ENCODE measurements at places on chromosomes 2 and 18. TPM values are rescaled to one million over a fixed set of nuclear protein-coding genes. Genes with fewer than 3 reads are reported as not detected.

GRCh38 chr2:153232464-153232863 lies 246.1 kb downstream of the RPRM start:
- DNase-seq: no peak

GRCh38 chr2:70943205-70943871 lies 7.6 kb downstream of the ATP6V1B1 start:
- no peak for DNase-seq

DNA sequence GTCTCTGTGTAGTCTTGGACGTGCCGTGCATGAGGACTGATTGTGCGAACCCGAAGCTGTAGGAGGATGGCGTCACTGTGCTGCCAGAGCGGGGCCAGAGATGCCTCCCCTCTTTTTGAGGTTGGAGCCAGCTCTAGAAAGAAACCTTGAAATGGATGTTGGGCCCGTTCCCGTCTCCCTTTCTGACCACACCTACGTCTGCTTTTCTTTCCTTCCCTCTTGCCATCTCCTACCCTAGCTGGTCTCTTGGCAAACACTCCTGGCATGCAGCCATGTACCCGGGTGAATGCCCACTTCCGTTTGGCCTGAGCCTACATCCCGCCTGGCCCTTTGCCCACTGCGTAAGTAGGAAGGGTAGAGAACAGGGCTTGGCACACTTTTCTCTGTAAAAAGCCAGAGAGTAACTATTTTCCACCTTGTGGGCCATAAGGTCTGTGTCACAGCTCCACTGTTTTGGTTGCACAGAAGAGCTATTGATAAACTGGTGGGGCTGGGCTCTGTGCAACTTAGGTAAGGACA lies 37.4 kb downstream of the SH3BP4 start:
- no peak for DNase-seq

- DNase-seq: peak; percentile 39
Measured at GRCh38 chr2:177264209-177264692, 276 bp downstream of the NFE2L2 start.

DNA sequence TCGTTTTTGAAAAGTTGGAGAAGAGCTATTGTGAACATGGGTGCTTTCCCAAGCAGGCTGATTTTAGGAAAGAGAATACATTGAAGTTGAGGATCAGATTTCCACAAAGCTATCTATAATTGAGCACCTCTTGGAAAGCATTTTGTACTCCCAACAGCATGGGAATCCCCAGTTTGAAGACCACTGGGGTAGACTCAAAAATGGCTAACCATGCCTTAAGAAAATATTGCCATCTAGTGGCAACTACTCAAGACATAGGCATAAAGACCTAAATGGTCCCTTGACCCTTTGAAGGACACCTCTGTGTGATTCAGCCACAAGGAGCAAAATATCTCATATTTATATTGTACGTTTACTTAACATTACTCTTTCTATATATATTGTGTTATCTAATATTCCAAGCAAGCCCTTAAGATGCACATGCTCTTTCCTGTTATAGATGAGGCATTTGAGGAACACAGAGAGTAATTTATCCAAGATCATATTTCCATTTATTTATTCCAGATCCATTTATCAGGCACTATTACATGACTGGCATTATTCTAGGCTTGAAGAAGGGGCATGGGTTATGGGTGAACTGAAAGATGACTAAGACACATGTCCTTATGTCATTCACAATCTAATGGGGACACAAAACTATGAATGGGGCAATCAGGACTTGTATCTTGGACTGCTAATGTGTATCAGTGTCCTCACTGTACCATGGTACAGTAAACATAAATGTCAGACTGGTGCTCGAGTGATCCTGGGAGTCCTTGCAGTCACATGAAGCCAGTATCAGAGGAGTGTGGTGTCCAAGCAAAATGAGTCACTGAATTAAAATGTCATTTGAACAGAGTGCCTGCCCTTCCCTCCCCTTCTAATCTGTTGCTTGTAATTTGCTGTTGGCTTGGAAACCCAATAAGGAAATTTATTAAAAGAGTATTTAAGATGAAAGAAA lies 121.0 kb upstream of the XPO1 start:
- DNase-seq: no peak

DNA sequence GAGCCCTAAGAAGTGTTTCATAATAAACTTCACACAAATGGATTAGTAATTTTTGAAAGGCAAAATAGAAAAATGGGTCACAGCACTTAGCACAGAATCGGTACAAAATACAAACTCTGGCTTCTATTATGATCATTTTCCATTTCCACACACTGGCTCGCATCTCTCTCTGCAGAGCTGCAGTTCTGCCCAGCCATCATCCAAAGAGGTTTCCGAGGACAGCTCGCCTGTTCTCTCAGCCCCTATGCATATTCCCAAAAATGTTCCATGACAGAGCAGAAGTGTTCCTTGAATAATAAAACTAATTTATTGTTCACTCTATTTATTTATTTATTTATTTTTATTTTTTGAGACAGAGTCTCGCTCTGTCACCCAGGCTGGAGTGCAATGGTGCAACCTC lies 115.6 kb downstream of the AP1S3 start:
- DNase-seq: no peak

DNA sequence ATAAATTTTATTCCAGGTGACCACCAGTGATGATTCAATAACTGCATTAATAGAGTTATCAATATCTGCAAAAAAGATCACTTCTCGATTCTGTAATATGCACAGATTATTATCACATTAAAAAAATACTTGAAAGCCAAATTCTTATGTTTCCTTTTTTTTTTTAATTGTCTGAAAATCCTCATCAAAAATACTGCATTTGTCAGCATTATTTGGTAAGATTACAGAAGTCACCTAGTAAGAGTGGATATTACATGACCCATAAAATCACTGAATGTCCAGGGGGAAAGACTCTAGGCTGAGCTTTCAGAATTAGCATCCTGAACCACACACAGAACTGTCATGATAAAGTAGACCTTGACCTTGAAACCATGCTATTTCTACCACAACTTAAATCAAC lies 617.2 kb upstream of the CDH7 start:
- no peak for DNase-seq

DNA sequence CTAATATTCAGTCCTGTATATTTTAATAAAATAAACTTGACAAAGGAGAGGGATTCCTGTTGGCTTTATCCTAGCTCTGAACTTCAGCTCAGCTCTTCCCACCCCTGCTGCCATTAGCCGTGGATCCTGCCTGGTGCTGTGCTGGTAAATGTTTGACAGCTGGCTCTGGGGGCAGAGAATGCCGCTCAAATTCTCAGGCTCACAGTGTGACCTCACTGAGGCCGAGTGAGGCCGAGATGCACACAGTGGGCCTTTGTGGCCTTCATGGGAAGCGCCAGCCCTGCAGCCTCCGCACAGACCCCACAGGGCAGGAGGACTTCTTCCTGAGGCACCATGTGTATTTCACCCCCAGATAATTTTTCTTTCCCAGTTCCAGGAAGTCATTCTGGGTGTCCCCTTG lies 16.5 kb upstream of the FAHD2A start:
- DNase-seq: no peak

DNA sequence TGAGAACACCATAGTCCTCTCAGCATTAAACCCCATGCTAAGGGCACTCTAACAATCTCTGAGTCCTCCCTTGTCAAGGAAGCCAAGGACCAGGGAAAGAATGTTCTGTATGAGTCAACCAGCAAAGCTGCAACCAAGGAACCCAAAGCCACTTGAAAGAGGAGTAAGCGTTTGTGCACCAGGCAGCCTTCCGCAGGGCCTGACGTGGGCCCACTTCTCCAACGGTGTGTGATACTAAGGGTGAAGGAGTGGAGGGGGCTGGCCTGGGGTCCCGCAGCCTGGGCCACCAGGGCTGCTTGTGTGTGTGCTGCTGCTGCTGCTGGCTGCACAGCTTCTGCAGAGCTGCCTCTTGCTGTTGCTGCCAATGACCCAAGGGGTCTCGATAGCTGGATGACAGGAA lies 30.1 kb upstream of the GALNT14 start:
- DNase-seq: no peak

DNA sequence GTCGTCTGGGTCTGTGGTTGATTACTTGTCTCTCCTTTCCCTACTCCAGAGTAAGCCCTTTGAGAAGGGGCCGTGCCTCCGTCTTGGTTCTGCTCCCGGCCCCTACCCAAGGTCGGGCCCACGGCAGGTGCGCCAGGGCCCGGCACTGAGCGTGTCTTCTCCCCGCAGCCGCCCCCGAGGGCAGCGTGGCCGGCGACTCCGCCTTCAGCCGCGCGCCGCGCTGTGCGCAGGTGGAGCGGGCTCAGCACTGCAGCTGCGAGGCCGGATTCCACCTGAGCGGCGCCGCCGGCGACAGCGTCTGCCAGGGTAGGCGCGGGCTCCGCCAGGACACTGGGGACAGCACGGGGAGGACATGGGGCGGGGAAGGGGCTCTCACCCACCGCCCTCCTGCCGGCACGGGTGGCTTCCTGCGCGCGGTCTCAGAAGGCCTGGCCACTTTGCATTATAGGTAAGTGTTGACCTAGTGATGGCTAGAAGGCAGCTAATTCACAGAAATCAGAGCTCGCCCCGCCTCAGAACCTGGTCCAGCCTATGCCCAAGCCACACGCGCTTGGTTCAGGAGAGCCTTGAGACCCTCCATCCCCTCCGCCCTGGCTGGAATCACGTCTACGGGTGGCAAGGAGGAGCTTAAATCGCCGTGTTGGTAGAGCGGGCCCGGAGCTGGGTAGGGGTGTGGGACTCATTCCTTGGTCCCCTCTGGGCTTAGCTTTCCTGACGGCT lies 43.5 kb downstream of the FBLN7 start:
- DNase-seq: no peak

MATN3 gene
- polyA plus RNA-seq: 1.2 TPM

GREB1 gene
- 0.03 TPM for polyA plus RNA-seq
